ENCODE measurements at places on chromosomes 6 and 20.

DNA sequence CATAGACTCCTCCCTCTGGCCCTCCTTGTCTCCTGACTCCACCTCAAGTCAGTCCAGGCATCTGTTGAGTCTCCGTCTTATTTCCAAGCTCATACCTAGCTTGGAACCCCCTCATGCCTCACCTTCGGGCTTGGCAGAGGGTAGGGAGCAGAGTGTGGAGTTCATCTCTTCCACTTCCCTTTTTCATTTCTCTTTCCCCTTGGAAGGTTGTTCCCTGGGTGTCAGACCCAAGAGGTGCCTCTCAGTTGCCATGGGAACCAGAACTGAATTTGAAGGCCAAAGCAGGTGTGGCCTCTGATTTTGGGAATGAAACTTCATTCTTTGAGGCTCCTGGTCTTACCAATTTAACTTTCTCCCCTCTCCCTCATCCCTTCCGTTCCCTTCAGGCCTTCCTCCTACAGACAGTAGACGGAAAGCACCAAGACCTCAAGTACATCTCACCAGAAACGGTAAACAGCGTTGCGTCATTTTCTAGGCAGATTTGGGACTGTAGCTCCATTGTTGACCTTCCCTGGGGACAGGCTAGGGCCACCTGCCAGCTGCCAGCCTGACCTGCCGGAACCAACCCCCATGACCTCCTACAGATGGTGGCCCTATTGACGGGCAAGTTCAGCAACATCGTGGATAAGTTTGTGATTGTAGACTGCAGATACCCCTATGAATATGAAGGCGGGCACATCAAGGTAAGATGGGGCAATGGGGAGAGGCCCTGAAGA lies 6.6 kb downstream of the CDC25B start:
- no peak for DNase-seq

GRCh38 chr6:151092591-151092990 lies 147.2 kb upstream of the AKAP12 start:
- DNase-seq: no peak

- no peak for DNase-seq
Observed at GRCh38 chr6:116651916-116652315, 16.6 kb downstream of the ZUP1 start.

DNA sequence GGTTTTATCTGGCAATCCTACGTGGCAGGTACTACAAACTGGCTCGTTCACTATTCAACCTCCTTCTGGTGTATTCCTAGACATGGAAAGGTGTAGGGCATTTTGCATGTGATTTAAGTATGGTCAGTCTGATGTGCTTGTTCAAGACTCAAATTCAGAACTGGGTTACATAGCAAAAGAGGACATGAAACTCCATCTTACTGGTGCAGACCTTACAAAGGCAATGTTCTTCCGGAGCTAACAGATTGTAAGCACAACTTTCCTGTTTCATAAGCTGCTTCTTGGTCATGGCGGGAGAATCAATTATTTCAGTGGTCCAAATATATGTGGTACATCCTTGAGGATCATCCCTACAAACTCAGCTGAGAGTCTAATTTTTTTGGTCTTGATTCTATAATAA lies 703.4 kb downstream of the EPM2A start:
- DNase-seq: no peak

DNA sequence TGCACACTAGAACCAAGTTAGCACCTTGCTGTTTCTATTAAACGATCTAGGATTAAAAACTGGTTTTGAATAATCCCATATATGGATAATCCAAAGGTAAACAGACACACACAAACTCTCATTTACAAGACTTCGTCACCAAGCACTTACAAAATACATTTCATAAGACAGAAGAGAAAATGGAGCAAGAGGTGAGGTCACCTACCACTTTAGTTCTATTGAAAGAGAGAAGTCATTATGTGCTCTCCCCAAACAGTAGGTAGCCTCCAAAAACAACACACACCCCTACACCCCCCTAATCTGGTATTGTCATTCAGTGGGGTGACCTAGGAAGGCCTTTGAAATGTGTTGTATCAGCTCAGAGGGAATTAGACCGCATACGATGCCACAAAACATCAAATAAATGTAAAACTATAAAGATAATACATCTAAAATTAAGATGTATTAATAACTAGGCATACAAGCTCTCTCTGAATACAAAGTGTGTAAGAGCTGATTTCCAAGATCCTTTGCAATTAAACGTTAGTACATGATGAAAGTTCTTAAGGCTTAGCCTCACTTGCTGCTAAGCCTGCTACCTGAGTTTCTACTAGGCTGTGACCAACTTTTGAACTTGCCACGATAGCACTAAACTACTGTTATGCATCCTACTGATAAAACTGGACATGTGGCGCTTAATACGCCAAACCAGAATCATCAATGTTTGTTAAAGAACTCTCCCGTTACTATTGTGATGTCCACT lies 1.6 kb downstream of the SRPK1 start:
- no peak for DNase-seq

- DNase-seq: peak; percentile 51
Observed at GRCh38 chr6:41901882-41902519, 6.8 kb upstream of the USP49 start.

GRCh38 chr6:163916315-163917081 lies 502.0 kb downstream of the QKI start:
- no peak for DNase-seq

DNA sequence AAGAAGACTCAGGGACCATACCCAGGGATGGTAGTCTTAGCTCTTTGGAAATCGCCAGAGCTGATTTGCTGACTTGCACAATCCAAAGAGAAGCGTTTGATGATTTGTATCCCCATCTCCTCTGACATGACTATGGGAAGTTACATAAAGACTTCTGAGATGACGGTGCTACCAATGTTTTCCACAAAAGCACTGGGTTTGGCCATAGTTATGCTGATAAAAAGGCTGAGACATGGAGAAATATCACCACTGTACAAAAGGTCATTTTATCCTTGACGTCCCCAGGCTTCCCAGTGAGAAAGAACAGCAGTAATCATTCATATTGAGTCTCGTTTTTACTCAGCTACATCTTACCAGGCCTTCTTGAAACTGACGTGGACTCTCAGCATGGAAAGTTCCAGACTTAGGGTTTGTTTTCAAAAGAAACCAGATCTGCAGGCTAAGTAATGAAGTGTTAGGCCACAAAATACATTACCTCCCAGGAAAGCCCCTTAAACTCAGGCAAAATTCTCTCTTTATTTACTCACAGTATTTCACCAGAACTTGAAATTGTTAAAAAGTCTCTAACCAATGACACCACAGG lies 370.3 kb upstream of the JARID2 start:
- DNase-seq: no peak

GRCh38 chr6:135488023-135488422 lies 9.5 kb downstream of the AHI1 start:
- peak; percentile 31 for DNase-seq

Measured in ACHN (cell line).